Thymus (tissue), 14 donors: ENCODE measurements at places on chromosomes 4 and X.

GRCh38 chr4:36990128-36990872 lies 254.2 kb upstream of the NWD2 start:
- no peak for DNase-seq

DNA sequence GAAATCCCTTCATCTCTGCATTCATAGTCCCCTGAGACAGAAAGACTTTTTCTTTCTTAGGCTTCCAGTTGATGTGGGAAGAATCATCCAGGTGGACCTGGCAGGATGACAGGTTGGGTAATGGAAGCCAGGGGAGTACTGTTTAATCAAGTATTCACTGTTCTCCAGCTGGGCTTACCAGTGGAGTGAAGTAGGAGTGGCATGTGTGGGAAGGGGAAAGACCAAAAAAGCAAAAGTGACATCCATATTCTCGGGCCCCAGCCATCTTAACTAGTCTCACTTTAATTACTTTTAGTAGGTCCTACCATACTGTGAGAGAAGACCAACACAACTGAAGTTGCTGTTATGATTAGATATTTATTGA lies 18.5 kb downstream of the VSIG4 start:
- no peak for DNase-seq

DNA sequence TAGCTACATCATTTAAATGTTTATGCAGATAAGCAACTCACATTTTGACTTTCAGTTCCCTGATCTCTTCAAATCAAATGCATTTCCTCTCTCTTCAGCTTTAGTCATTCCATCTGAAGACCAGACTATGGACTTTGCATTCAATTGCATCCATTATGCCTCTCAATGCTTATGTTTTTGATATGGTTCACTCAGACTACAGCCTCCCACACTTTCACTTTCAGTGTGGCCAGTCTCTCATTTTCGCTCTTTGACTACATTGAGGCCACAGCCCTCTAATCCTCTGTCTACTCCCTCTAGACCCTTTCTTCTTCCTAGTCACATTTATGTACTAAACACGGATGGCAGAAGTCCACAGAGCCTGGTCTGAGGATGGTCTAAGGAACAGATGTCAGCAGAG lies 24.5 kb upstream of the VEGFC start:
- DNase-seq = no peak

- DNase-seq = no peak
These were observed 60.3 kb downstream of the DLG3 start for GRCh38 chrX:70504772-70505450.

GRCh38 chr4:53583513-53583912 lies 7.8 kb downstream of the LNX1 start:
- no peak for DNase-seq

- no peak for DNase-seq
These were observed 11.9 kb downstream of the RPS6KA3 start for GRCh38 chrX:20254712-20255299.

DNA sequence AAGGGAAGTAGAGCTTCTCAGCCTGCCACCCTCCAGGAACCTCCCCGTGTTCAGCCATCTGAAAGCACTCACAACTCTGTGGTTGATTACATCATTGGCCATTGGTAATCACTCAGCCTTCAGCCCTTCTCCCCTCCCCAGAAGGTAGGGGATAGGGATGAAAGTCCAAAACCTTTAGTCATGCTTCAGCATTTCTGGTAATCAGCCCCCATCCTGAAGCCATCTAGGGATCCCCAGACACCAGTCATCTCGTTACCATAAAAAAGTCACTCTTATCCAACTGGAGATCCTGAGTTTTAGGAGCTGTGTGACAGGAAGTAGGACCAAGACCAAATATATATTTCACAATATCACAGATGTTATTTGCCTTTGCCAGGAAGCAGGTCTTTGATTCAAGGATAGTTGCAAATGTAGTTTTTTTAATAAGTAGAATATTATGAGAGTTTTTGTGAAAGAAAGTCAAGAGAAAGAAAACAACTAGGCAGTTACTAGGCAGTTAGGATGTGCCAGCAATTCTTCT lies 364.6 kb upstream of the NOCT start:
- no peak for DNase-seq

DNA sequence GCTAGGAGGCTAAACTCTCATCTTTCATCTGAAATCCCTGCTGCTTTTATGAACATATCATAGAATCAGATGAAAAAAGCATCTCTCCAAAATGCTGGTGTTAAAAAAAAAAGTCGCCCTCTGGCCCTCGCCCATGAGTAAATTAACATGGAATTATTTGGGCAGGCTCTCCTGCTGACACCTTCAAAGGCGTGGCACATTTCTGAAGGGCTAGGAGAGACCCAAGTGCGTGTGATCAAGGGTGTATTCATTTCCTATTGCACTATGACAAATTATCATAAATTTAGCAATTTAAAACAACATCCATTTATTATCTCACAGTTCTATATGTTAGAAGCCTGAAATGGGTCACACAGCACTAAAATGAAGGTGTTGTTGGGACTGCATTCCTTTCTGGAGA lies 5.1 kb downstream of the ANXA3 start:
- DNase-seq = no peak

- DNase-seq = no peak
These were observed 57.3 kb upstream of the TCEAL2 start for GRCh38 chrX:102067966-102068723.

GRCh38 chr4:88746206-88746605 lies 48.6 kb upstream of the NAP1L5 start:
- DNase-seq = no peak

DNA sequence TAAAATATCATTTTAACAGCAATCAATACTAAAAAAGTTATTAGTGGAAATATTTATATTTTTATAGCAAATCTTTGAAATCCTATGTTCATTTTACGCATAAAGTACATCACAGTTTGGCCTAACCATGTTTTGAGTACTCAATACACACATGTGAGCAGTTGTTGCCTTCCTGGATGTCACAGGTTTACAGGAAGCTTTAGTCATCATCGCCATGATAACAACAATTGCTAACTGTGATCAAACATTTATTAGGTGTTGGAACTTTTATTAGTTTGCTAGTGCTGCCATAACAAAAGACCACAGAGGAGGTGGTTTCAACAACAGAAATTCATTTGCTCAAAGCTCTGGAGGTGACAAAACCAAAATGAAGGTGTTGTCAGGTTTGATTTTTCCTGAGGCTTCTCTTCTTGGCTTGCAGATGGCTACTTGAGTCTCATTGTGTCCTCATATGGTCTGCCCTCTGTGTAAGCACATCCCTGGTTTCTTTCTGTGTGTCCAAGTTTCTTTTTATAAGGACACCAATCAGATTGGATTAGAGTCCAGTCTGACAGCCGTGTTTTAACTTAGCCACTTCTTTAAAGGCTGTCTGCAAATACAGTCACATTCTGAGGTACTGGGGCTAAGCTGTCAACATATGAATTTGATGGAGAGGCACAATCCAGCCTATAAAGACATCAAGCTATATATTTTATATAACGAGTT lies 43.1 kb upstream of the BOD1L1 start:
- DNase-seq = no peak

DNA sequence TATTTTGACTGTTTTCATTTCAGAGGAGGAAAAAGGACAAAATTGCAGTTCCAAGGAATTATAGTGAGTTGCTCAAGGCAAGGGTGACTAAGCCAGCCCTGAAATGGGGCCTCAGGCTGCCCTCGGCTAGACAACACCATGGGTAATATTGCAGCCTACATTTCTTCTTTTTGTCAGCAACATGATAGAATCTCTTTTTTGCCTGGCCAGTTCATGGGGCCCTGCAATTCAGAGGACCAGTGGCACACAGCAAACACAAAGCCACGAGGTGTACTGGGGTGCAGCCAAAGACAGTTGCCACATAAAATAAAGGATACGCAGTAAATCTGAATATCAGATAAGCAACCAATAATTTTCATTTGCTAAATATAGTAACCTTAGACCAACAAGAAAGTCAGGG lies 41.8 kb downstream of the RBM47 start:
- no peak for DNase-seq

GRCh38 chr4:33494150-33494549 lies 2750.2 kb downstream of the ARAP2 start:
- no peak for DNase-seq

GRCh38 chr4:84877051-84877833 lies 89.2 kb downstream of the WDFY3 start:
- DNase-seq = no peak

DNA sequence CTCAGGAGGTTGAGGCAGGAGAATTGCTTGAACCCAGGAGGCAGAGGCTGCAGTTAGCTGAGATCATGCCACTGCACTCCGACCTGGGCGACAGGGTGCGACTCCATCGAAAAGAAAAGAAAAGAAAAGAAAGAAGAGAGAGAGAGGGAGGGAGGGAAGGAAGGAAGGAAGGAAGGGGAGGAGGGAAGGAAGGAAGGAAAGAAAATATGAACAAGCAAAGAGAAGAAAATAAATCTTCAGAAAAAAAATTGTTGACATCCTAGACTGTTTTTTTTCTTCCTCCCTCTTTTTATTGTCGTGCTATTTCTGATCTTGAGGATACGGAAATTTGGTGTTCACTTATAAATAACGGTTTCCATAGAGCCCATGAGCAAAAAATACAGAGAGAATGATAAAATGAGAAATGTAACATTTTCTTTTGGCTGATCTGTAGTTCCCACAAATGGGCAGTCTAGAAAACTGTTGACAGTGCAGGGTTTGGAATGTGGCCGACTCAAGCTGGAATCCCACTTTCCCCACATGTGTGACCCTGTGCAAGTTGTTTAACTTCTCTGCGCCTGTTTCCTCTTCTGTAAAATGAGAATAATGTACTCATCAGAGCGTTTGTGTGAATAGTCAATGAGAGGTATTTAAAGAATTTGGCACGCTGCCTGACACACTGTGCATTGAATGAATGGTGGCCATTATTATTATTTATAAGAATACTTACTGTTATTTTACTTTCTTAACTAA lies 19.4 kb downstream of the SORBS2 start:
- no peak for DNase-seq

- no peak for DNase-seq
These were observed 5.2 kb downstream of the WNK3 start for GRCh38 chrX:54352677-54353076.

GRCh38 chr4:184376126-184376838 lies 98.1 kb downstream of the IRF2 start:
- DNase-seq = no peak

GRCh38 chr4:7058792-7059191 lies 9.1 kb downstream of the GRPEL1 start:
- DNase-seq = no peak

DNA sequence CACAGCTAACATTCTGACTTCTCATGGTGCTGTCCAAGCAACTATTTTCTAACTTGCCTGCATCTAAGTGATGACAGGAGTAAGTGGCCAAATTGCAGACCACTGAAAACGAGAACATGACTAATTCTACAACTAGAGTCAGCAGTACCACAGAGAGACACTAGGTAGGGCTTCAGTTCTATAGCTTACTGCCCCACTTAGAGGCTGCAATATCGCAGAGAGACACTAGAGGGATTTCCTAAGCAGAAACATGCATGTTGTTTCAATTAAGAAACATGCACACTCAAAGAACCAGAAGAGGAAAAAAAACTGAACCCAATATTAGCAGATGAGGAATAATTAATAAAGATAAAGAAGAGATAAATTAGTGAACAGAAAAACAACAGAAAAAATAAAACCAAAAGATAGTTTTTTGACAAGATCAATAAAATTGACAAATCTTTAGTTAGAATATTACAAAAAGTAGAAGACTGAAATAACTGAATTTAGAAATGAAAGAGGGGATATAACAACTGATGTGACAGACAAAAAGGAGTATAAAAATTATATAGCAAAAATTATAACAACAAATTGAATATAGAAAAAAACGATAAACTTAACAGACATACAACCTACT lies 100.8 kb downstream of the SPIN4 start:
- DNase-seq = peak; percentile 77

GRCh38 chr4:55037728-55038127 lies 87.7 kb downstream of the KDR start:
- no peak for DNase-seq

- no peak for DNase-seq
These were observed 293.4 kb downstream of the DTHD1 start for GRCh38 chr4:36574816-36575215.

DNA sequence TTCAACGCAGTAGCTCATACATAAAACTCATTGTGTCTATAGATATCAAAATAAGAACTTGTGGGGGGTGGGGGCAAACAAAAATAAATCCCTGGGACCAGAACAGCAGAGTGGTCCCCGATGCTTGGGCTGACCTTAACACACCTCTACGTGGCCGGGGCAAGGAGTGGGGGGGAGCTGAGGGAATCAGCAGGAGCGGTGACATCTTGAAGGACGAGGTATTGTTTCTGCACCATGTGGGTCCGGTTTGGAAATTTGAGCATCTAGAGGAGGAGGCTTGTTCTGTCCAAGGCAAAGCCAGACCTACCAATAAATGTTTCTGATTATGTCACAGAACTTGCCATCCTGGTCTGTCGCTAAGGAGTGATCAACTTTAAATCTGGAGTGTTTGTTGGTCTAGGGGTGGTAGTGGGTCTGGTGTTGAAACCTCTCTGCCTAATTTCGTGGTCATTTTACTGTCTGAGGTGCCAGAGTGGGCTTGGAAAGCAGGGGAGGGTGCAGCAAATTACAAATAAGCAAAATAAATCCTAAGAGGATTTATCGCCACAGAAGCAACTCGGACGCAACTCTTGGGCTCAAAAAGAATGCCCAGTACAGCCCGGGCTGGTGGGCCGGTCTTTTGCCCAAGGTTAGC lies 774 bp upstream of the RAPGEF2 start:
- no peak for DNase-seq

GRCh38 chrX:48927123-48927522 lies 8.3 kb upstream of the PIM2 start:
- no peak for DNase-seq

GRCh38 chrX:66632473-66632872 lies 6.4 kb downstream of the EDA2R start:
- no peak for DNase-seq

DNA sequence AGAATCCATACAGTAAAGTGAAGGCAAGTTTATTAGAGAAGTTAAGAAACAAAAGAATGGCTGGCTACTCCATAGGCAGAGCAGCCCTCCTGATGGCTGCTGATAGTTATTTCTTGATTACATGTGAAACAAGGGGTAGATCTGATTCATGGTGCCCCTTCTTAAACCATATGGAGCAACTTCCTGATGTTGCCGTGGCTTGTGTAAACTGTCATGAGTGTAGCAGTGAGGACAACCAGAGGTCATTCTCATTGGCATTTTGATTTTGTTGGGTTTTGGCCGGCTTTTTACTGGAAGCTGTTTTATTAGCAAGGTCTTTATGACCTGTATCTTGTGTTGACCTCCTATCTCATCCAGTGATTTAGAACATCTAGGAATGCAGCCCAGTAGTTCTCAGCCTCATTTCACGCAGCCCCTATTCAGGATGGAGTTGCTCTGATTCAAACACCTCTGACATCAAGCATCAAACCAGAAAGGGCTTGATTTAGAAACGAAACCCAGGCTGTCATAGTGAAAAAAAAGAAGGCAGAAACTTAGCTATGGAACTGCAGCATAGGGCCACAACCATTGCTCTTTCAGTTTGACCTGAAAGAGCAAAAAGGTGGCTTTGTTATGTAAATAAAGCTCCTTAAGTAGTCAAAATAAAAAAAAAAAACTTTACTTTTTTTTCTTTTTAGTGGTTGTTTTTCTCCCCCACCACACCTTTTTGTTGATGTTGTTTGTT lies 37.8 kb downstream of the SPCS3 start:
- DNase-seq = no peak
